ENCODE measurements at places on chromosomes 5 and 9.

GRCh38 chr5:32585122-32585445 lies 273 bp upstream of the SUB1 start:
- DNase-seq, result no peak

- DNase-seq, result no peak
Observed at GRCh38 chr9:21853414-21853813, 51.0 kb downstream of the MTAP start.

DNA sequence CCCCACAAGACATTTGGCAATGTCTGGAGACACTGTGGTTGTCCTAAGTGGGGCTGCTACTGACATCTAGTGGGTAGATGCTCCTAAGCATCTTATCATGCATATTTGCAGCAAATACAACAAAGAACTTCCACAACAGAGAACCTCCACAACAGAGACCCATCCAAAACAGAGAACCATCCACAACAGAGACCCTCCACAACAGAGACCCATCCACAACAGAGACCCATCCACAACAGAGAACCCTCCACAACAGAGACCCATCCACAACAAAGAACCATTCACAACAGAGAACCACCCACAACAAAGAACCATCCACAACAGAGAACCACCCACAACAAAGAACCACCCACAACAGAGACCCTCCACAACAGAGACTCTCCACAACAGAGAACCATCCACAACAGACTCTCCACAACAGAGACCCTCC lies 32.8 kb downstream of the ARPC5L start:
- DNase-seq, result peak; percentile 14

DNA sequence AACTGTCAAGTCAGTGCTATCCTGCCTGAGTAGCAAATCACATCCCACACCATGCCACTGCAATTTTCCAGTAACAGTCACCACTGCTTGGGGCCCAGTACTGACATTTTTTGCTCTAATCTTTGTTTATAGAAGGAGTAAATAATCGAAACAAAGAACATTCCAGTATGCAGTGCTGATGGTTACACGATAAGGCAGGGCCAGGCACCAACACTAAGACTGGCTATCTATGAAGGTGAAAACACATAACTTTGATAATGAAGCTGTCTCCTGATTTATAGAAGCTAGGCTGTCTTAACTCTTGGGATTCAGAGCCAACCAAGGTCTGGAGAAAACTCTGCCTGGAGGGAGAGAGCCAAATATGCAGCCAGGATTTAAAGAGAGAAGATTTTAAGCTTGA lies 365.3 kb downstream of the BNC2 start:
- no peak for DNase-seq

DNA sequence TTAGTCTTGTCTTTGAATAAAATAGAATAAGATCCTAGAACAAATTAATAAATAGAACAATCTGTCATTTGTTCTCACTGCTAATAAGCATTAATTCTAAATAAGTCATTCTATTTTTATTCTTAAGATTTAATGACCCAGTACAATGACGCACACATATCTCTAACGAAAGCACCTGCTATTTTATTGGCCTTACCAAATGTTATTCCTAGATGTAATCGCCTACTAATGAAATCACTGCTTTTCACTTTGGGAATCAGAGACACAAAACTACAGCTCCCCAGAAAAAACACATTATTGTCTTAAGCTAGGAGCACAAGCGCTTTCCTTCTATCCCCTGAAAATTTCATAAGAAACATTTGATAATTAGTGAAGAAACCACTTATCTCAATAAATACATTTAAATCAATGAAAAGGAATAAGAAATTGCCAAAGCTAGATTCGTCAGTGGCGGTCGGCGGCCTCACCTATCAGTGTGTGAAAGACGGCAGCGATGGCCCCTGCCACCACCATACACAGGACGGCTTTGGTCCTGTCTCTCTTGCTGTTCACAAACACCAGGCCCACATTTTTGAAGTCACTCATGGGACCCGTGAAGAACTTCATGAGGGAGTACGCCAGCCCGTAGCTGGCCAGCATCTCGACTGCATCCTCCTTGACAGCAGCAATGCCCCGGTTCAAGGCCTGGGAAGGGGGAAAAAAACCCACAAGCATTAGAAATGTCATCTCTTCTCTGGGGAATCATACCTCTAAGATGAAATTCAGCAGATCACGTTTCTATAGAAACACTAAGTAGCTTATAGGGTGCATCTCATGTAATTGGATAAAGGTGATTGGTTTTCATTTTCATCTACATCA lies 102.8 kb downstream of the ANKH start:
- no peak for DNase-seq

- no peak for DNase-seq
Observed at GRCh38 chr5:35815089-35815936, 41.4 kb upstream of the IL7R start.

- peak; percentile 38 for DNase-seq
Observed at GRCh38 chr9:131609099-131609830, 63.9 kb downstream of the PRRT1B start.

DNA sequence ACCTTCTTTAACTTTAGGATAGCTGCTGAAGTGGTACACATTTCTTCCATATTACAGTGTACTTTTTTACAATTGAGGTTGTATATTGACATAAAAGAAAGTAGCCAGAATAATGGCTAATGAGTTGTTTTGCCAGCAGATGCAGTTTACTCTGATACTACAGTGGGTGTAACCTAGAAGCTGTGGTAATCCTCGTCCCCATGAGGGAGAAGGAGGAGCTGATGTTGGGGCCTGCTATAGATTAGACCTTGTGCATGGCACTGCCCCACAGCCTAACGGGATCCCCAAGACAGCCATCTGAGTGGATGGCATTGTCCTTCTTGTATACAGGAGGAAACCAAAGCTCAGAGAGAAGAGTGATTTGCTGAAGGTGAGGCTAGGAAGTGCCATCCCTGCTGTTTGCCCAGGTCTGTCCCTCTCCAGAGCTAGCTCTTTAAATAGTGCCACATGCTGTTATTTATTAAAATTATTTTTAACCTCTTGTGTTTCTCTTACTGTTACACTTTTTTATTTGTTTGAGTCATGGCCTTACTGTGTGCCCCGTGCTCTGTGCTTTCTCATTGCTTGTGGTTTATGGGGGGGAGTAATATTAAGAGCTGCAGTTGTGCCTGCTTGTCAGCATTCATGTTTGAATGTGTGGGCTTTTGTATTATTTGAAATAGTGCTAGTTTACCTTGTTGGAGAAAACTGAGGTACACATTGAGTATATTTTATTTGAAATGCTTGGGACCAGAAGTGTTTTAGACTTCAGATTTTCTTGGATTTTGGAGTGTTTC lies 65.3 kb downstream of the ICE1 start:
- no peak for DNase-seq

DNA sequence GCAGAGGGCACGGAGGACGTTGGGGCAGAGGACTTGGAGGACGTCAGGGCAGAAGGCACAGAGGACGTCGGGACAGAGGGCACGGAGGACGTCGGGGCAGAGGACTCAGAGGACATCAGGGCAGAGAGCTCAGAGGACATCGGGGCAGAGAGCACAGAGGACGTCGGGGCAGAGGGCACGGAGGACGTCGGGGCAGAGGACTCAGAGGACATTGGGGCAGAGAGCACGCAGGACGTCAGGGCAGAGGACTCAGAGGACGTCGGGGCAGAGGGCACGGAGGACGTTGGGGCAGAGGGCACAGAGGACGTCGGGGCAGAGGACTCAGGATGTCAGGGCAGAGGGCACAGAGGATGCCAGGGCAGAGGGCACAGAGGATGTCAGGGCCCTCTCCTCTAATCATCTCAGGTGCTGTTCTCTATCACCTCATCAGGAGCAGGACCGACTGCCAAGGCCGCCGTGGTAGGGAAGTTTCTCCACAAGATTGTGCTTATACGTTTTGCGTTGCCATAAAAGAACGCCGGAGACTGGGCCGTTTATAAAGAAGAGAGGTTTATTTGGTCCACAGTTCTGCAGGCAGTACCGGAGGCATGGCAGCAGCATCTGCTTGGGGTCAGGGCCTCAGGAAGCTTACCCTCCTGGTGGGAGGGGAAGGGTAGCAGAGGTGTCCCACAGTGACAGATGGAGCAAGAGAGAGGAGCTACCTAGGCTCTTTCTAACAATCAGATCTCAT lies 29.4 kb upstream of the ADAMTS2 start:
- no peak for DNase-seq

- DNase-seq, result no peak
Observed at GRCh38 chr5:115455301-115455707, 89.3 kb downstream of the FEM1C start.

GRCh38 chr9:121745396-121745695 lies 93.9 kb downstream of the DAB2IP start:
- no peak for DNase-seq

DNA sequence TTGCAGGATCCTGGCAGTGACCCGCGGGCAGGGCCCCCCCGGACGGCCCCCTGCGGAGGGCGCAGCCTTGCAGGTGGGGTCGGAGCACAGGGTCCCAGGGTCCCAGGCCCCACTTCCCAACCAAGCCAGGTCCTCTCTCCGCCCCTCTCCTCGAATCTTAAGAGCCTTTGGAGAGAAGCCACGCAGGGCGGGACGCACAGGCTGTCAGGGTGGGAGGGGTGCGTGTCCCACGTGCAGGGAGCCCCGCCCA lies 18.4 kb upstream of the EGFL7 start:
- no peak for DNase-seq

DNA sequence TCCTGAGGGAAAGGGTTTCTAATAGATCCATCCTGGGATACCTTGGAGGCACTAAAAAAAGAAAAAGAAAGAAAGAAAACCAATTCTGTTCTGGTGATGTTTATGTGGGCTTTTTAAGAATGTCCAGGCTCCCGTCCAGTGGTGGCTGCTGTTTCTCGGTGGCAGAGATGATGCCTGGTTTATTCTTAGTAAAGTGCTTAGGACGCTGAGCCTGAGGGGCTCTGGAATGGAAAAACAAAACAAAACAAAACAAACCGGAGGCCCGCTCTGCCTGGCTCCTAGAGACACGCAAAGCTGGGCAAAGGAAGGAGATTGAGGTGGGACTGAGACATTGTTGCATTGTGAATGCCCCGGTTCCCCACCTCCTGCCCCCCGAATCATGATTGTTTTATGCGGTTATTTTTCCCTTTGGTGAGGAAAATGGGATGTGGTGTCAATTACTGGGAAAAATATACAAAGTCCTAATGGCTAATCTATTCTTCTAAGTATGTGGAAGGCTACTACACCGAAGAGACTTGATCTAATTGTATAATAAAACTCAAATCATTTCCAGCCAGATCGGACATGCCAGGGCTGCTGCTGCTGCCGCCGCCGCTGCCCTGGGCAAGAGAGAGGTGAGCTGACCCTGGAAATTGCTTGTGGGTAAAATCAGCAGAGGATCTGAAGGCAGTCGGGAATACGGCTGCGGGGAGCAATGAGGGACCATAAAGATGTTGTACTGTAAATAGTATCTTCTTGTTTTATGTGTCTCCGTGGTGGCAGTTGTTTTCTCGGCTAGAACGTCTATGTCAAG lies 644.9 kb downstream of the CCDC171 start:
- no peak for DNase-seq

DNA sequence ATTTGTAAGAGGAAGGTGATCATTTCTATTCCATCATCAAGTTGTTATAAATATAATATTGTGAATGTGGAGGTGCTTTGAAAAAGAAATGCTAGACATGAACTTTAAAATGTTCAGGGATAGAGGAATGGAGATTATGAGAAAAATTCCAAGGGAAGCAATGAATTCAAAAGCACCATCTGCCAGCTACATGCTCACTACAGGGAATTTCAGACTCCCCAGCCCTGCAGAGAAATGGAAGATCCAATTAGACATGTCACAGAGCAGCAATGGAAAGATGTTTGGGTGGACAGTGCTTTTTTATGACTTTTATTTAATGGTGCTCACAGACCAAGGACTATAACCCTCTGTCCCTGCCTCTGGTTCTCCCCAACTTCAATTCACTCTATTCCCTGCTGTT lies 209.7 kb downstream of the ESM1 start:
- no peak for DNase-seq

DNA sequence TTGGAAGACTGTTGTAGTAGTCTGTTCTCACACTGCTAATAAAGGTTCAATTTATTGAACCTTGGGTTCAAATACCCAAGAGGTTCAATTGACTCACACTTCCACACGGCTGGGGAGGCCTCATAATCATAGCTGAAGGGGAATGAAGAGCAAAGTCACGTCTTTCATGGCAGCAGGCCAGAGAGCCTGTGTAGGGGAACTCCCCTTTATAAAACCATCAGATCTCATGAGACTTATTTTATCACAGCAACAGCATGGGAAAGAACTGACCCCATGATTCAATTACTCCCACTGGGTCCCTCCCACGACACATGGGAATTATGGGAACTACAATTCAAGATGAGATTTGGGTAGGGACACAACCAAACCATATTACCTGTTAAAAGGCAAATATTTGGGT lies 268.2 kb downstream of the TMEM167A start:
- no peak for DNase-seq

DNA sequence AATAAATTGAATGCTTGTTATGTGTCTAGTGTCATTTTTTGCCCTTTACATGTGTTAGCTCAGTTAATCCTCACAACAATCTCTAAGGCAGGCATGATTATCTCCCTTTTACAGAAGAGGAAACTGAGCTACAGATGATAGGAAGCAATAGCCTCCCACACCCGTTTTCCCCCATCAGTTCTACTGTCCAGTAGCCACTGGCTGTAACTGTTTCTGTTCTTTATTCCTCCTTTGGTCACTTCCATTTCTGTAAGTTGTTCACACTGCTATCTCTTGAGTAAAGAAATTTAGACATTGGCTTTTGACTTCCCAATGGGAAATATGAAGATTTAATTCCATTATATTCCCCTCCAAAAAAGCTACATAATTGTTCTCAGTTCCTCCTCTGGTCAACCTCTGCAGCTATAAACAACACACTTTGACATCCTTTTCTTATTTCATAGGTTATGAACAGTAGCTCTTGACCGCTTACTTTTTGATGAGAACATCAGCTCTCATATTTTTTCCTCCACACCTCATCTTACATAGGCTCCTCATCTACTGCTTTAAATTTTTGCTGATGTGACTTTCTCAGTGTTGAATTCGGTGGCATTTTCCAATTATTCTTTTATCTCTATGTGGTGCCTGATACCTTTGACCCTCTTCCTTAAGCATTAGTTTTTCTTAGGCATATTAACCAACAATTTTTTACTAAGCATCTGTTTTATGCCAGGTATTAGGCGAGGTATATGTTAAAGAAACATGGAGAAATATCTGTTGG lies 21.4 kb downstream of the SPZ1 start:
- DNase-seq, result no peak

DNA sequence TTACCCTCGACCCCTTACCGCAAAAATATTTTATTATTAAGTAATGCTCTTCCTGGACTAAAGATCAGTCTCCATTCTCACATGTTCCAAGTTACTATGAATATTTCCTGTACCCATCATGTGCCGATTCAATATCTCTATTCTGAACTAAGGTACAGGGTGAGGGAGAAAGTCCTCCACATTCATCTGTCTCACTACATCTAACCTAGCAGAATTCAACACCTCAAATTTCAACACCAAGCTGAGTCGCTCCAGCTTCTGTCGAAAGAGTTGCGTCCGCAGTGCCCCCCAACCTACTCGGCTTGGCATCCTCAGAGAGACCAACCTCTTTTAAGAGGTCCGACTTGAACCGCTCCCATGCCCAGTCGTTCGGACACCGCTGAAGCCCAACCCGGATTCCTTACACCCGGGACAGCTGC lies 1.0 kb downstream of the CERT1 start:
- no peak for DNase-seq
